ENCODE measurements at places on chromosomes 7 and 10. TPM values are rescaled to one million over a fixed set of nuclear protein-coding genes. Genes with fewer than 3 reads are reported as not detected.

VSTM4 gene
- not detected for total RNA-seq

KCNMA1 gene
- total RNA-seq, result not detected

CALCR gene
- not detected for total RNA-seq

RASSF4 gene
- 1.6 TPM for total RNA-seq

ZC3HAV1L gene
- total RNA-seq, result 4.6 TPM

FAM241B gene
- 10.7 TPM for total RNA-seq

GPR15LG gene
- not detected for total RNA-seq

LAMB4 gene
- total RNA-seq, result not detected

All from CD4-positive, alpha-beta memory T cell (primary cell).